ENCODE measurements at places on chromosomes 3 and 15.

DNA sequence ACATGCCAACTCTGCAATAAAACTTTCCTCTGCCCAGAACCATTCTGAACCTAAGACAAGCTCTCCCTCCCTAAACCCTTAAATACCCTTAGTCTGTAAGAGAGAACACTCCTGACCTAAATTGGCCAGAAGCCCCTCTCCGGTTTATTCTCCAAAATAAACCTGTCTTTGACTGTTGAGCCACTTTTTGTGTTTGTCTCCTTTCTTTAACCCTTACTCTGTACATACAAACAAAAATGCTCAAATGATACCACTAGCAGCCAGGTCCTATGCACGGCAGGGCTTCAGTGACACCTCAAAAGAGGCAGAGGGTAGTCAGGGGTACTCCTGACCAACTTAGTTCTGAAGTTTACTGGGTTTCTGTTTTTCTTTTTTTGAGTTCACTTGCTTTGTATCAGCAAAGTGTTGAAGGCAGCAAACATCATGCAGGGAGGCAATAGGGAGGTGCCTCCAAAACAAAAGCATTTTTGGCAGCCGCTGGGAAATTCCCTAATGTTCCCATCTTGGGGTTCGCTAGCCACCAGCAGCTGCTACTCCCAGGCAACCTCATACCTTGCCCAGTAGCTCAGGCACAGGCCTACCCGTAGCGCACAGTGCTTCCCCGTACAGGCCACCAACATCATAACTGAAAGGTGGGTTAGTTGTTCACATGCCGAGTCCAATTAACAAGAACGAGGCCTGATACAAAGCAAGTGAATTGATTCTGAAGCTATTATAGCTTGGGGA, 62.9 kb upstream of the GCNT3 start:
- DNase-seq, result no peak

GRCh38 chr3:194286375-194287146, 64.6 kb downstream of the CPN2 start:
- DNase-seq, result no peak

DNA sequence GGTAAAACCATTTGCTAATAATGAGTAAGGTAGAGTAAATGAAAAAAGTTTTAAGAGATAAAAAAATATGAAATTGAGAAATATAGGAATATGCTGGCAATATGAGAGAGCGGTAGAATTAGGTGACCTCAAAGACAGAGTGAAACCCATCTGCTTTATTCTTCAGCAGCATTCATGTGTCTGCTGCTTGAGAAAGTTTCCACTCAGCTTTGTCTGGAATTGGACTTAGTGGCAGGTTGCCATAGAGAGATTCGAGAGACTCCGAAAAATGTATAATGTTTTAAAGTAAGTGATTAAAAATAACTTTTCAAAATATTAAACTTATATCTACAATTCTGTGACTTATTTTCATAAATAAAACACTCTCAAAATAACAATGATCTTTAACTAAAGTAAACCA, 5.0 kb downstream of the SUCNR1 start:
- DNase-seq, result no peak

GRCh38 chr15:59931646-59932261, 72.4 kb upstream of the FOXB1 start:
- no peak for DNase-seq

DNA sequence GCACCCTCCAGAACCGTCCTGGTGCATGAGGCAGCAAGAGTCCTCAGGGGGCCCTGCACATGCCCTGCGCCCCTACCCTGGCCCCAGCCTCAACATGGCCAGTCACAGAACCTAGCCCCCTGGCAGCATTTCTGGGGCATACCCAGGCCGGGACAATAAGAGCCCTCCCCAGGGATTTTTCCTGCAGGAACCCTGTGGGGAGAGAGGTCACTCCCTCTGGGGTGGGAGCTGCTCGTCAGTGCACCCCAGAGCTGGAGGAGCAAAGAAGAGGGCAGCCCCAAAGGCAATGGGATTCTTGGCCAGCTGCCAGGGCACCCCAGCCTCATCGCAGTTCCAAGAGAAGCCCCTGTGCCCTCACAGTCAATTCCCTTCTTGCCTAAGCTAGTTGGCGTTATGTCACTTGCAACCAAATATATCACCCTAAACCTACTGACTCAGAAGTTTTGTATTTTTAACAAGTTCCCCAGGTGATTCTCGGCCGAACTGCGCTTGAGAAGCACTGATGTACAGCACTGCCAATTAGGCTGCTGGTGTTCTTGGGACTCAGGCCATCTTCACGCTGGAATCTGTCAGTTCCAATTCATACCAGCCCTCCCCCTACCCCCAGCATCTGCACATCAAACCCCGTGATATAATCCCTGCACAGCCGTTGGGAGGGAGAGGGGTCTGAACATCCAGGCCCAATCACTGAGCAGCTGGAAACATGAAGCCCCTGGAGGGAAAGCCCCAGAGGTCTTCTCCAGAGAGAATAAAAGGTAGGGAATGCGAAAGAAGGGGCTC, 87.5 kb upstream of the PRR20G start:
- DNase-seq, result no peak

DNA sequence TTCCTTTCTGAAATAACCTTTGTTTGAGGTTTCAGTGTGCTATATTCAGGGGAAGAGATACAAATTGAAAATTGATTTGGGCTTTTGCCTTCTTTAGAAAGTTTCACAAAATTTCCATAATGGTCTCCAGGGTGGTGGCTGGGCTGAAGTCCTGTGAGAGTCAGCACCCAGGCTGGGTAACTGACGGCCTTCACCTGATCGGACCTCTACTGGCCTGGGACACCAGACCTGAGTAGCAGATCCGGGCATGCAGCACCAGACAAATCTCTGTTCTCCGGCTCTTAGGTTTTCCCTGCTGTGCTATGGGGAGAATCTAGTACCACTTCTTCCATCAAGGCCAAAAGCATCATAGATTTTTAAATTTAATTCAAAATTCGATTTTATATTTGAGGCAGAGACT, 133.0 kb upstream of the LMCD1 start:
- DNase-seq, result no peak

DNA sequence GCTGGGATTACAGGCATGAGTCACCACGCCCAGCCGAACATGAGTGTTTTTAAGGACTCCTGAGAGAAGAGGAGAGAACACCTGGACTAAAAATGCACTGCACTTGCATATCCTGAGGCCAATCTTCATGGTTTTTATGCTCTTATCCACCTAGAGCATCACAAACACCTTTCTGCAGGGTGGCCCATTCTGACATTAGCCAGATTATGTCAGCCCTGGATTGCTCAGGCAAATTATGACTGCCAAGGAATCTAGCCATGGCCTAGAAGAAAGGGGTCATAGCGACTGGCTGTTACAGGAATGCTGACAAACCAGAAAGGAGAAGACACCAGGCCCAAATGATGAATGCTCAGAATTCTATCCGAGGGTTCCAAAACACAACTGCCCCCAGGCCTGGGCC, 40.9 kb upstream of the HERC1 start:
- DNase-seq, result no peak

DNA sequence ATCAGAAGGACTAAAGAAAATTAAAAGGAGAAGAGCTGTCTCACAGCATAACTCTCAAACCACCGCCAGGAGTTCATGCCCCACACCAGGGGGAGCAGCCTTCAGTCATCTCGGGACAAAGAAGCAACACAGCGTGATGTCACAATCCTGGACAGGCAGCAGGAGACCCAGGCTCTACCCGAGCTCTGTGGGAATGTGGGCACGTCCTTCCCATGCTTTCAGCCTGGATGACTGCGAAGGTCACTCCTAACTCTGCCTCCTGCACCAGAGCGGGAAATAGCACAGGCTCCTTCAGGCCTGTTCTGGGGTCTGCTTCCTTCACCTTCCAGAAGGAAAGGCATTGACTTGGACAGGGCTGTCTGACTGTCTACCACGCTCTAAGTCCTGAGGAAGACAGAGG, 31.3 kb downstream of the NOX5 start:
- DNase-seq, result no peak

GRCh38 chr3:55267206-55267930, 219.7 kb downstream of the WNT5A start:
- no peak for DNase-seq

DNA sequence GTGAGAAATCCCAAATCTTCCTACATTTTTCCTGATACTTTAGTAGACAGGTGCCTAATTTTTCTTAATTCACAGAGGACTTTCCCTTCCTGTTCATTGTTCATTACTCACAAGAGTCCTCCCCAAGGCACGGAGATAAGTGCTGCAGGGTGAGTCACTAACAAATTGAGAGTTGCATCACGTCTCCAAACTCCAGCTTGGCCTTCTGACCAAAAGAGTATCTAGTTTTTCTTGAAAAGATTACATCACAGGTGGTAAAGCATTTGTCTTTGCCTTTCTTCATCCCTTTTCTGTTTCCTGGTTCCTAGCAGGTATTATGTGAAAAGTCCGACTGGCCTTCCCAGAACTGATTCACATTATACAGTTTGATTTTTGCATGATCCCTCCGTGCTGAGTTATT, 24.9 kb upstream of the RASGRP1 start:
- DNase-seq, result no peak

- no peak for DNase-seq
Observed at GRCh38 chr3:86645756-86646155, 345.2 kb downstream of the VGLL3 start.
